ENCODE measurements at places on chromosomes 13 and 19. TPM values are rescaled to one million over a fixed set of nuclear protein-coding genes. Genes with fewer than 3 reads are reported as not detected.

The CGB8 gene
- total RNA-seq = not detected

The TPTE2 gene
- not detected for total RNA-seq

The AXL gene
- total RNA-seq = 141 TPM

The EDDM13 gene
- total RNA-seq = not detected

The SPIB gene
- total RNA-seq = not detected

The CCNA1 gene
- 1.5 TPM for total RNA-seq

The EID2B gene
- 2.6 TPM for total RNA-seq

The USHBP1 gene
- 3.9 TPM for total RNA-seq

The PRTN3 gene
- not detected for total RNA-seq

The COL4A2 gene
- 788 TPM for total RNA-seq

The COG6 gene
- 20.9 TPM for total RNA-seq

The ZNF560 gene
- total RNA-seq = 0.79 TPM

The CAPS gene
- total RNA-seq = 3.2 TPM

The PGLYRP1 gene
- not detected for total RNA-seq

The DNAAF3 gene
- total RNA-seq = not detected

The RNF113B gene
- total RNA-seq = not detected

The WDR88 gene
- total RNA-seq = not detected

The SIGLEC7 gene
- total RNA-seq = 6.5 TPM

The TMEM255B gene
- 19.1 TPM for total RNA-seq

The ICAM4 gene
- 7.5 TPM for total RNA-seq

The ZNF667 gene
- total RNA-seq = 3.5 TPM

The IQCN gene
- total RNA-seq = 15.9 TPM

The STARD13 gene
- 31.1 TPM for total RNA-seq

All from omental fat pad (tissue), 4 donors.